GM20000 (cell line): ENCODE measurements at places on chromosomes 3 and 15.

DNA sequence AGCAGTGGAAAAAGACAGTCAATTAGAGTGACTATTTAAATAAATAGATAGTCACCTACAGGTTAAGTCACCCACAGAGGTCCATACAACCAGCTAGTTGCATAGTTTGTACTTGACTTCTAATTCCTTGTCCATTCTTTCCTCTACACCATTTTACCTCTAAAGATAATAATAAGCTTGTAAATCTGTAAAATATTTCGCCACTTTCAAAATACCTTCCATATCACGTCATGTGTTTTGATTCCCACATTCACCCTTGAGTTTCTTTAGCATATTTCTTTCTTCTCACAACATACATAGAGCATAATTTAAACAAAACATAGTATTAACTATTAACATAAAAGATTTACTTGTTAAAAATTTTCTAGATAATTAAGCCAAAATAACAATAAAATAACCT, 689.6 kb downstream of the MECOM start:
- no peak for DNase-seq

- no peak for DNase-seq
These were observed 177.9 kb downstream of the ARPP21 start for GRCh38 chr3:35817216-35817615.

DNA sequence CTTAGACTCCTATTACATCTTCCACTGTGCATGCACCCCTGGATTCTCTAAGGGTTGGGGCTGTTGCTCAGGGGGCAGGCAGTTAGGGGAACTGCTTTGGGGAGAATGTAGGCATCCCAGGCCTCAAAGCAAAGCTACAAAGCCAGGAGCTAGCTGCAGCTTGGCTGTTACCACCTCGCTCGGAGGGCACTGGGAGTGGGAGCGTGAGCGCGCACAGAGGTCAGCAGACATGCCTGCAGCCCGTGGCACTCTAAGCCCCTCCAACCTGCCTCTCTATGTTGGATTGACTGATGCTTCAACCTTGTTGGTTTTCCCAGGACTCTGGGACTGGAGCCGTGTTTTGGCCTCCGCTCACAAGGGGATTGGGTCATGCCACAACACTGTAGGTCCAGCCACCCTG, 69.8 kb downstream of the CPN2 start:
- no peak for DNase-seq

- peak; percentile 50 for DNase-seq
These were observed at the start of gene CLDN11 for GRCh38 chr3:170418422-170419398. TSS of gene CLDN11 (plus strand) at chr3:170418868. CDS start at chr3:170419067, 199 bp downstream.

DNA sequence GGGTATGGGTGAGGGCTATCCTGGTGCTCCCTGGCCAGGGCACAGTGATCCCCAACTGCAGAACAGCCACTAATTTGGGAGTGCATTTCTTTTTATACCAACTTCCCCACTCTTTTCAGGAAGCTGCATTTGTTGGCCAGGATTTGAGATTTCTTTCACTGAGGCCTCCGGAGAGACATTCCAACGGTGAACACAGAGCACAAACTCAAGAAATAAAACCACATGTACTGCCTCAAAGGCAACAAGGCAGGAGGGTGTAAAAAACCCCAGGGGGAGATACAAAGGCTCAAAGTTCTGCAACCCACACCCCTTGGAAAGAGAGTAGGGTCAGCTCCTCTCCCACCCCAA, 65.3 kb downstream of the CPN2 start:
- DNase-seq = no peak
